Activated CD8-positive, alpha-beta memory T cell treated with anti-CD3 and anti-CD28 coated beads for 4 hours (primary cell): ENCODE measurements at places on chromosomes 6 and 20.

GRCh38 chr6:117496383-117496990, 14.0 kb downstream of the DCBLD1 start:
- DNase-seq = no peak

GRCh38 chr6:128461501-128461900, 58.9 kb downstream of the PTPRK start:
- DNase-seq = no peak

GRCh38 chr6:44740566-44741120, 353.1 kb downstream of the CDC5L start:
- no peak for DNase-seq

DNA sequence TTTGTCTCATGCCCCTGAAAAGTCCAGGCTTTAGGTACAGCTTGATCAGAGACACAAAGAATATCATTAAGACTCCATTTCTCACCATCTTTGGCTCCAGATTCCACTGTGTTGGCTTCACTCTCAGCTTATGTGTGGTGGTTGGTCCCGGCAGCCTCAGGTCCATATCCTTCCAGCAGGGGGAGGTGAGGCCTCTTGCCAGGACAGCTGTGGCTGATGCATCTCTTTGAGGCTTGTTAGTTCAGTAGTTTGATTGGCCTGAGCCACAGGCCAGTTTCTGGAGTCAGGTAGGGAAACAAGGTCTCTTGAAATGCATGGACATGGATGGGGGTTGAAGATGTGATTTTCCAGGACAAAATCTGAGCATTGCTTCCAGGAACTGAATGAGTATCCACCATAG, 62.4 kb downstream of the JAG1 start:
- DNase-seq = no peak

DNA sequence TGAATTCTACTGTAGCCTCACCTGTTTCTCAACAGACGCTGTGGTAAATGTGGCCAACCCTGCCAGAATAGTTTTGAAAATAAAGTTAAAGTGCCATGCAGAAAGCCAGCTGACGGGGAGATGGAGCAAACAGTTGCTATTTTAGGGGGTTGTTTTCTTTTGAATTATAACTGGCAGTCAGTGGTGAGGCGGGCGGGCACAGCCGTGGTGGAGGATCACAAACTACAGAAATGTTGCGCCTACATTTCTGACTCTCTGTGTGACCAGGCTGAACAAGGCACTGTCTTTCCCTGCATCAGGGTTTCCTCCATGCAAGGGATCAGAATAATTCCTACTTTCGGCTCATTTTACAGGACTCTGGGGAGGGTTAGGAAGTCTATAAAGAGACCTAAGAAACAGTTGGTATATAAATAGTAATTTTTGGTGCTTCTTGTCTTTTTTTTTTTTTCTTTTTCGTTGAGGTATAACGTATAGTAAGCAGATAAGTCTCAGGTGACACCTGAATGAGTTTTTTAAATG, 17.2 kb downstream of the CHMP4B start:
- no peak for DNase-seq

DNA sequence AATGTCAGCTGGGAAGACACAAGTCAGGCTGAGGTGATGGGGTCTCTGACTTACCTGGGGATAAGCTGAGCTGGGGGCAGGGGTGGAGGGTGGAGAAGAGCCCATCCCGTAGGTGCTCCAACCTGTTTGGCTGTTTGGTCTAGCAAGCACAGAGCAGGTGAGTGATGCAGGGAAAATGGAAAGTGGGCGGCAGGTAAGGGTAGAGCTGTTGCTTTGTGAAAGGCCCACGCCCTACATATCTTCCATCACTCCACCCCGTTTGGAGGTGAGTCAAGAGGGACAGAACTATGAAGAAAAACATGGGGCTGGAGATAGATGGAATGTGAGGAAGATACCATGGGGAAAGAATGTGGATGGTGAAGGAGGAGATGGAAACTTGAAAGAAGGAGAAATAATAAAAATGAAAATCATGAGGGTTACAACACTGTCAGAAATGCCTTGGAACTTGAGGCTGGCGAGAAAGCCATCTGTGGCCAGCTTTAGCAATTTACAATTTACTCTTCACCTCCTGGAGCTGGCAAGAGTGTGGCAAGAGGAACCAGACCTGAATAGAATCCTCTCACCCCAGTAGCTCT, 1.3 kb downstream of the LY6G6C start:
- no peak for DNase-seq

DNA sequence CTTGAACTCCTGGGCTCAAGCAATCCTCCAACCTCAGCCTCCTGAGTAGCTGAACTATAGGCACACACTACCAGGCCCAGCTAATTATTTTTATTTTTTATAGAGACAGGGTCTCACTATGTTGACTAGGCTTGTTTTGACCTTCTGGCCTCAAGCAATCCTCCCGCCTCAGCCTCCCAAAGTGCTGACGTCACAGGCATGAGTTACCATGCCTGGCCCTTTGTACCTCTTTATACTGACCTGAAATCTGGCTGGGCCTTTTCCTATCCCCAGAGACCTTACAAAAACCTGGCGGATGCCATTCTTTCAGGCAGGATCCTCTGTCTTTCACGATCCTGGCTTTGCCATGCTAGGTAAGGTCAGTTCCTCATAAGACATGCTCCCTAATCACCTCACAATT, 11.5 kb downstream of the WFDC3 start:
- no peak for DNase-seq

DNA sequence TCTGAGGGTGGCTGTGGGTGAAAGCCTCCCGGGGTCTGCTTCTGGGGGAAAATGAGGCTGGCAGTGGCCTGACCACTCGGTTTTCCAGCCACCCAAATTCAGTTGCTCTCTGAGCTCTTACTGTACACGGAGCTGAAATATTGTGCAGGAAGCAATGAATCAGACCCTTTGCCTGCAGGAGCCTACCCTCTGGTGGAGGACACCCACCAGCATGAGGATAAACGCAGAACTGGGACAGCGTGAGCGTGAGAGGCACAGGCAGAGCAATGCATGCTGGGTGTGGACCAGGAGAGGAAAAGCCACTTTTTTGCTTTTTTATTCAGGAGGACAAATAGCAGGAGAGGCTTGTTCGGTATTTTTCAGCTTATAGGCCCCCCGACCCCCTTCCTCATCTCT, 298.0 kb downstream of the QKI start:
- DNase-seq = no peak

GRCh38 chr20:47453167-47453782, 48.4 kb upstream of the NCOA3 start:
- DNase-seq = no peak

- DNase-seq = no peak
Observed at GRCh38 chr6:131998255-131998982, 47.2 kb upstream of the CCN2 start.

DNA sequence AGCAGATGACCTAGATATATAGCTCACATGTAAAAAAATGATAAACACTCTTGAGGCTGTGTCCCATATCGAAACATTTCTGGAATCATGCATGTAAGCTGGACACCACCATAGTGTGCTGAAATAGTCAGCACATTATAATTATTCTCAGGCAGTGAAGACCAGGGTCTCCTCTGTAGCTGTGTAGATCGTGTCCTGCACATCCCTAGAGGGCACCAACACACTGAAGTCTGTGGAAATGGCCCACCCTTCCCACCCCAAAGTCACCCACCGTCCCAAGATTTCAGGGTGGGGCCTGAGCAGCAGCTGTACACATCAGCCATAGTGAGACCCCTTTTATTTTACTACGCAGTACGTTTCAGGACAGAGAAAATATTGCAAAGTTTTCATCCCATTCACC, 21.0 kb upstream of the TMEM30A start:
- no peak for DNase-seq

DNA sequence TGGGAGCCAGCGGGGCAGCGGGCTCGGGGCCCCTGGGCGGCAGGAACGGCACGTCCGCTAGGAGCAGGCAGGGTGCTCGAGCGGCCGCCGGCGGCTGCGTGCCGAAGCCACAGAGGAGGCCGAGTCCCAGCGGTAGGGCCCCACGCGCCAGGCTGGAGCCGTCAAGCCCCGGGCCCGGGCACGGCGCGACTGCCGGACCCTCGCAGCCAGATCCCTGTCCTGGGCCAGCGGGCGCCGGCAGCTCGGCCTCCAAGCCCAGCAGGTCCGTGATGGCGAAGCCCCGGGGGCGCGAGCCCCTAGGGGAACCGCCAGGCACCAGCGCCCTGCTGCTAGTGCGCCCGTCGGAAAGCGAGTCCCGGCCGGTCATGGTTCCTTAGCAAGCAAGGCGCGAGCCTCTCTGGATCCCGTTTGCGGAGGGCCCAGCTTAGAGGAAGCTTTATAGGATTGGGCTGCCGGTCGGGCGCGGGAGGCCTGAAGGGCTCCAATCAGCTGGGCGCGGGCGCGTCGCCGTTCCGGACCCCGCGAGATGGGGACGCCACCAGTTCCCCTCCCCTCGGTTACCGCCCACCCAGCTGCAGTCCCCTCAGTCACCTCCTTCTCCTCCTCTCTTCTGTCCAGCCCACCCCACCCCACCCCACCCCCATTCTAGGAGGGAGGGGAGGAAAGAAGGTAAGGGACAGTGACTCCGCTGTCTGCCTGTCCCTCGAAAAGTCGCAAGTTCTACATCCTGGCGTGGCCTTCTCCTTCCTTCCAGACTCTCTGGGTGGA, at the start of gene VSX1:
Gene VSX1, minus strand, starts transcription at position 412 of the 768 bp plus-strand sequence. Its CDS starts 45 bp downstream, at position 367.
- DNase-seq = no peak

GRCh38 chr6:107956586-107957307, 1.3 kb downstream of the SEC63 start:
- no peak for DNase-seq

DNA sequence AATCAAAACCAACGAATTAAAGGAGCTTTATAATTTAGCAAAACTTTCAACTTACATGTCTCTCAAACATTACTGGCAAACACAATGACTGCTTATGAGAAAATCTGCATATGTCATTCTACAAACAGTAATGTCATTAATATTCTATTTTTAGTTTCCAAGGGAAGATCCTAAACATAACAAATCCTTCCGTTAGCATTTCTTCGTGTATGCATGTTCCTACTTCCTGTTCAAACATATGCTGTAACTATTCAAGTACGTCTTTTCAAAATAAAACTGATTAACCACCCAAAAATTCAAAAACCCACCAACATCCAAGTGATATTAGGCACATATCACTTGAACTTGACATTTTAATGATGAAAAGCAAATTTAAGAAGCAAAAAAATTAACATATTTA, 131.3 kb downstream of the HACE1 start:
- no peak for DNase-seq

DNA sequence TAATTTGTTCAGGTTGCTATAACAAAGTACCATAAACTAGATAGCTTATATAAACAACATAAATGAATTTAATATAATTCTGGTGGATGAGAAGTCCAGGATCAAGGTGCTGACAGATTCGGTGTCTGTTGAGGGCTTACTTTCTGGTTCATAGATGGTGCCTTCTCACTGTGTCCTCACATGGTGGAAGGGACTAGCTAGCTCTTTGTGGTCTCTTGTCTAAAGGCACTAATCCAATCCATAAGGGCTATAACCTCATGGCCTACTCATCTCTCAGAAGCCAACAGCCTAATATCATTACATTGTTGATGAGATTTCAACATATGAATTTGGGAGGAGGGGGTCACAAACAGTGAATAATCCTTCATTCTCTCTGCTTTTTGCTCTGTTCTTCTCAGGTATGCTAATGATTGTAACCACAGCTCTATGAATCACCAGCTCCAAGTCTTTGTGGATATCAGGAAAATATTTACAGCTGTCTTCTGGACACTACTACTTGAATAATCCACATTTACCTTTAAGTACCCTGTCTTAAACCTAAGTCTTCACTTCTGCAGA, 122.3 kb downstream of the NKAIN2 start:
- DNase-seq = no peak

DNA sequence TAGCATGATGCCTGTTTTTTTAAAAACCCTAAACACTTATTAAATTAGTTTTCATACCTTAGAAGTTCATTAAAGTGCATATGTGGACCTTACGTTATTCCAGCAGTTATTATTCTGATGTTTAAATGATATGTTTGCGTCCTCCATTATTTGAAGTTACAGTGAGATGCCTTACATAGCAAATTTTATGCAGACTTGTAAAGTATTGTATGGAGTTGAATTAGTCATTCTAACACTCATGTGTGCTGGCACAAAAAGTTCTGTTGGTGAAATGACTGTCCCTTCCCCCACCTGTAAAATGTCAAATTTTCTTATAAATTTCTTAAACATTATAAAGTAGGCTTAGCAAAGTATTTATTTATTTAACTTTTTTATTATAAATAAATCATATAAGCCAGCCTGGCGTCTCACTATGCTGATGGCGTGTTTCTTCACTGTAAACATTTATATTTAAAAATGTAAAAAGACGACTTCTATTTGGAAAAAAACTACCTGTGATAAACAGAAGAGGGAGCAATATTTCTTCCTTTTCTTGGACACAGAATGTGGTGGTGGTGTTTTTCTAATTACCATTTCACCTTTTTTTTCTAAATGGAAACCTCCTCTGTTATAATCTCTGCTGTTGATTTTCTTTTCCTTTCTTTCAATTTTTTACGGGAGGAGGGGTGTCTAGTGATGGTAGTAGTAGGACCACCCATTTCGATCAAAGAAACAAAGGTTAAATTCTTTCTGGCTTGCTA, 155.4 kb downstream of the RFPL4B start:
- DNase-seq = no peak

GRCh38 chr6:324116-324728, 31.9 kb downstream of the DUSP22 start:
- no peak for DNase-seq

- no peak for DNase-seq
Observed at GRCh38 chr6:111949546-111949945, 76.3 kb upstream of the FYN start.

DNA sequence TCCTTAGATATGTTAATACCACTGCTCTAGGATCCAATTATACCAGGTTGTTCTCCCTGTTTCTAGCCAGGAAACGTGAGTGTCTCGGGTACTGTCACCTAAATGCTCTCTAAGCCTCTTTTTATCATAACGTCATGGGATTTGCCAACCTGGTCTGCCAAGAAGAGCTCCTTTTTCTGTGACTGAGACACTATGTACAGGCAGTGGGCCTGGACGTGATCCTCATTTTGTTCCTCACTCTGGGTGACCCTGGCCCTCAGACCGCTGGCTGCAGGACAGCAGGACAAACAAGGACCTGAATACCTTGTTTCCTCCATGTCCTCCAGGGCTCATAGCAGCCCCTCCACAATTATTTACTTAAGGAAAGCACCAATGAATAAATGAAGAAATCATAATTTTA, 69.1 kb downstream of the CD164 start:
- DNase-seq = no peak

DNA sequence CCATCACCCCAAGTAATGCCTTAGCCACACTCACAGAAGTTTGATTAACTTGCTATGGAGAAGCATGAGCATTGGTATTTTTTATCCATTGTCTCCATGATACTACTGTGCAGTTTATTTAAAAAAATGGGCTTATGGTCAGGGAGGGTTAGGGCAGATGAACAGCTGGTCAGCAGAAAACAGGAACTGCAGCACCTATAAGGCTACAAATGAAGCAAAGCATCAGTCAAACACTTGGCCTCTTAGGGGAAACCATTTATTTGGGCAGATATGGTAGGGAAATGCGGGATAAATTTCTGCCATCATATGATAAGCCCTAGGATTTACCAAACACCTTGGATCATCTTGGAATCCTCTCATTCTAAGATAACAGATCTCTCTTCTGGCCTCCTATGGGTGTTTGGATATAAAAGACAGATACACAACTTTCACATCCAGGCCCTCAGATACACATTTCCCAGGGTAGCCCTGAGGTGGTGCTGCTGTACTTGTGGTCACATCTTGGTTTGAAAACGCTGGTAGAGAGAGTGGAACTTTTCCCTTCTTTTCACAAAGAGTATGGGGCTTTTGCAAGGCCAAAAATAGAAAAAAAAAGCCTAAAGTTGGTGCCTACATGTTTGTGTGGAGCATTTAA, 42.8 kb upstream of the AHI1 start:
- no peak for DNase-seq
